ENCODE measurements at places on chromosomes 2 and 18.

DNA sequence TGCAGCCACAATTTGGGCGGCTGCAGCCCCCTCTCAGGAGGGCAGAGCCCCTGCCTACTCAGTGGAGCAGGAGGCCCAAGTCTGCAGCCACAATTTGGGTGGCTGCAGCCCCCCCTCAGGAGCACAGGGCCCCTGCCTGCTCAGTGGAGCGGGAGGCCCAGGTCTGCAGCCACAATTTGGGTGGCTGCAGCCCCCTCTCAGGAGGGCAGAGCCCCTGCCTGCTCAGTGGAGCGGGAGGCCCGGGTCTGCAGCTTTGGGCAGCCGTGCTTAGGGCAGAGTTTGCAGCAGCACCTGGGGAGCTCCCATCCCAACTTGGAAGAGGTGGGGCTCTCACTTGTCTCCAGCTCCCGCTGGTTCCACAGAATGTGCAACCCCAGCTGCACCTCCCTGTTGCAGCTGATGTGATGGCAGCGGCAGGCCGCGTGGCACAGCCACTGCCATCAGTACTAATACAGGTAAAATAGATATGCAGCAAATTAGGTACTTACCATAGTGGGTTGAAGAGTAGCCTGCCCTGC, 99.4 kb downstream of the TWIST2 start:
- DNase-seq, result no peak

DNA sequence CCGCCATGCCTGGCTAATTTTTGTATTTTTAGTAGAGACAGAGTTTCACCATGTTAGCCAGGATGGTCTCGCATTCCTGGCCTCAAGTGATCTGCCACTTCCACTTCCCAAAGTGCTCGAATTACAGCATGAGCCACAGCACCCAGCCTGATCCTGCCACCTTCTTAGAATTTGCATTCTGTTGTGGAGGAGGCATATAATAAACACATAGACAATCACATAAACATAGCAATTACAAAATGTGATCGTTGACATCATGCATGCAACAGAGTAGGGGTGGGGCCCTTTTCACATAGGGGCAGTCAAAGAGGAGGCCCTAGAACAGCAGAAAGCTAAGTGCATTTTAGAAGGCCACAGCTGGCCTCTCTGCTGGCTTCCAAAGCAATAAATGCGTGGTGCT, 39.9 kb upstream of the TSPYL6 start:
- DNase-seq, result no peak

GRCh38 chr2:232525791-232526371, at the start of gene CHRND:
CHRND (plus strand) TSS chr2:232526160; CDS start chr2:232526216, 56 bp downstream.
- DNase-seq, result no peak

DNA sequence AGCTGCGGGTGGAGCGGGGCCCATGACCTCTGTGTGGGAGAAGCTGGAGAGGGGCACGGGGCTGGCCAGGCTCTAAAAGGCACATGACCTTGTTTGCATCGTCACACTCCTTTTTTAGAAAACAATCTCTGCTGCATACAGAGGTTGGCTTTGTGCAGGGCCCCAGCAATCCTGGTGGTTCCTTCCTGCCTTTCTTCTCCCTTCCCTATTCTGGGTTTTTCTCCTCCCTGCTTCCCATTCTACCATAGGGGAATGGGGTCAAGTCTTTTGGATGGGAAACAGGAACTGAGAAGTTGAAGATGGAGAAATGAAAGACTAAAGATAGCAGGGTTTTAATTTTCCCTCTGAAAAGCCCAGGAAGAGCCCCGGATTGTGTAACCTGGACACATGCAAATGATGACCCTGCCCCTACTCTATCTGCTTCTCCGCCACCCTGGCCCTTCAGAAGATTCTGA, 53.9 kb downstream of the ASAP2 start:
- no peak for DNase-seq

DNA sequence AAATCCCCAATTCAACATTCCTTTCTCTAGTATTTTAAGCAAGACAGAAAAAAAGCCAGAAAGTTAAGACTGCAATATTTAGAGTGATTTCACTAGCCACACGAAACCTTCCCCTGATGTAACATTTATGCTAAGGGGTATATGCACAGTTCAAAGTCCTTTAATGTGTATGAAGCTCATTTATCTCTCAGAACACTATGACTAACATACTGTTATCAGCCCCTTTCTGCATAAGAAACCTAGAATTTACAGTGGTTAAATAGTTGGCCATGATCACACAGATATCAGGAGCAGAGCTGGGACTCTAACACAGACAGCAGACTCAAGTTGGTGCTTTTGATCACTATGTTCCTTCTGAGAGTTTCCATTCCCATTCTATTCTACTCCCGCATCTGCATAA, 185.5 kb downstream of the CDH2 start:
- no peak for DNase-seq

- DNase-seq, result no peak
These were observed 89.7 kb downstream of the EIPR1 start for GRCh38 chr2:3287896-3288295.

DNA sequence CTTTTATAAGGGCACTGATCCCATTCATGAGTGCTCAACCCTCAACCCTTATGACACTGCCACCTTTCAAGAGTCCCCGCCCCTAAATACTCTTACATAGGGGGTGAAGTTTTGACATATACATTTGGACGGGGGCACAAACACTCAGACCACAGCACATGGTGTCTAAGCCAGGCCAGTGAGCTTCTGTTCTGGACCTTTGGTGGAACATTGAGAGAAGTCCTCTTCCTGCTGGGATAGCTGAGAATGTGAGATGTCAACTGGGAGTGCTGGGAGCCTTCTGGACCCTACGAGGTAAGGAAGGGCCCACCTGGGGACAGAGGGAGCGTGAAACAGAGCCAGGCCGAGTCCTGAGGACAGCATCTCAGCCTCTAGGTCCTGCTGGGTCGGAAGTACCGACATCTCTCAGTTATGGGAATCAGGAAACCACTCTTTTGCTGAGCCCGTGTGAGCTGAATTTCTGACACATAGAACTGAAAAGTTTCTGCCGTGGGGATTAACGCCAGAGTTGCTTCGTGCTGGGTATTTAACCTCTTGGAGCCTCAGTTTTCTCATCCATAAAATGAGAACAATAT, 114.9 kb downstream of the PDCL3 start:
- DNase-seq, result no peak

DNA sequence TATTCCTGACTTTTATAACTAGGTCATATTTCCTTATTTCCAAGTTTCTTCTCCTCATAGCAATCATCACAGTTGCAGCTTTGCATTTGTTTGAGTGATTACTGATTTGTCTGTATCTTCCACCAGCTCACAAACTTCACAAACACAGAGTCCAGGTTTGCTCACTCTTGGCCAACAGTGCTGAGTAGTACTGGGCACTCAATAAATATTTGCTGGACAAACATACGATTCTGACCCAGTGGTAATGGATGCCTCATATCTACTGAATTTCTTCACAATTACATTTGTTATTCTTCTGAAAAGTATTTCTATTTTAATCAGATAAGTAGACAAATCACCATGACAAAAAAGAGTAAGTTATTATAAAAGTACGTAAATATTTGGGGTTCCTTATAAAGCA, 516.3 kb downstream of the TDRD15 start:
- DNase-seq, result no peak

DNA sequence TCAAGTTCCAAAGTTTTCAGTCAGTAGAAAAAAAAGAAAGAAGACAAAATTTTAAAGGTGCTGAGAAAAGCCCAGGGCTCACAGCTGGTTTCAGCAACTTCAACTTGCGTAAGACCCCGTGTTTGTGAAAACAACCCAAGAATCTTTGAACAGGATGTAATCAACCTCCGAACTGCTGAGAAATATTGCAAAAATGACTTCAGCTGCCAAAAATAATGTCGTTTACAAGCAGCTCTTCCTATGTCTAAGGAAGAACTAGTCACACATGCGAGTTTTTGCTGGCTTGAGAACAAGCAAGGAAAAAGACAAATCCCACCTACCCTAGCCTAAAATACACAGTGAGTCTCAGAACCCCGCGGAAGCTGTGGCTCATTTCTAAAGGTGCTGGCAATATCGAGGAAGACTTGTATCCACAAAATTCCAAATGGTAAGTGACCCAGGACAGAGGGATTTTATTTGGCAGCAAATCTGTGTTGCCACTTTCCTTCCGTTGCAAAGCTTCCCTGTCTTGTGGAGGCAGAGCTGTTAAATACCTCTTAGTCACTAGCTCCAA, 59.8 kb upstream of the SLC8A1 start:
- no peak for DNase-seq

DNA sequence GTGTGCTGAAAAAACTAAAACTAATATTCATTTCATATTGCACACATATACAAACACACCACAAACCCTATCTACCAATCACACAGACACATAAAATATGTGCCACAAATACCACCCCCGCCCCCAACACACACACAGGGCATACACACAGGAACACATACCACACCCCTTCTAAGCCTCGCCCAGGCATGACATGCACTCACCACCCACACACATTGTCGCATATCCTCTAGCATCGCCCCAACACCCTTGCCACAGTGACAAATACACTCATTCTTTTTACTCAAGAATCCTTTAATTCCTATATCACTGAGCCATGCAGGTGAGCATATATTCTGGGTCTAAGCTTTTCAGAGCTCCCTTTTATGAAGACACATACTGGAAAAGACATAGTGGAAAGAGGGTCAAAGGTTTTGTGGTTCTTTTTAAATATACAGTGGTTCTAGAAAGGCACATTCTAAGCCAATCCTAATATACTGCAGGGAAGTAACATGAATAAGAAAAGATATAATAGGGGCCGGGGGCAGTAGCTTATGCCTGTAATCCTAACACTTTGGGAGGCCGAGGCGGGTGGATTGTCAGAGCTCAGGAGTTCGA, 24.5 kb upstream of the LCLAT1 start:
- DNase-seq, result no peak

DNA sequence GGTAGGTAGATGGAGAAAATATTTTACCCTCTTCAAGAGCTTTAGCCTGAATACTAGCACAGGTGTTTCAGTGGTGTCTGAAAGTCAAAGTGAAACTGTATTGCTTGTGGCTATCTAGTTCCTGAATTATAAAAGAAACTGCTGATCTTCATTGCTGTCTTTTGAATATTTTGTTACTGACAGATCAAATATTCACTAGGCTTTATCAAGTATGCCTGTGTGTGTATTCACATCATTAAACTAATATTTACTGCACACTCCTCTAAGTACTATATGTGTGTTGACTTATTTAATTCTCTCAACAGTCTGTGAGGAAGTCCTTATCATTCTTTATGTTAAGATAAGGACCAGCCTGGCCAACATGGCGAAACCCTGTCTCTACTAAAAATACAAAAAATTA, 139.6 kb downstream of the SOCS6 start:
- DNase-seq, result no peak

- DNase-seq, result no peak
These were observed 5.5 kb downstream of the NHEJ1 start for GRCh38 chr2:219155054-219155644.

Measured in T47D (cell line).